ENCODE measurements at places on chromosomes 6 and 20.
A peak's percentile ranks its signal among the peaks of the same experiment; 100 is the strongest.

- no peak for DNase-seq
Observed at GRCh38 chr6:148852688-148853087, 105.9 kb downstream of the UST start.

DNA sequence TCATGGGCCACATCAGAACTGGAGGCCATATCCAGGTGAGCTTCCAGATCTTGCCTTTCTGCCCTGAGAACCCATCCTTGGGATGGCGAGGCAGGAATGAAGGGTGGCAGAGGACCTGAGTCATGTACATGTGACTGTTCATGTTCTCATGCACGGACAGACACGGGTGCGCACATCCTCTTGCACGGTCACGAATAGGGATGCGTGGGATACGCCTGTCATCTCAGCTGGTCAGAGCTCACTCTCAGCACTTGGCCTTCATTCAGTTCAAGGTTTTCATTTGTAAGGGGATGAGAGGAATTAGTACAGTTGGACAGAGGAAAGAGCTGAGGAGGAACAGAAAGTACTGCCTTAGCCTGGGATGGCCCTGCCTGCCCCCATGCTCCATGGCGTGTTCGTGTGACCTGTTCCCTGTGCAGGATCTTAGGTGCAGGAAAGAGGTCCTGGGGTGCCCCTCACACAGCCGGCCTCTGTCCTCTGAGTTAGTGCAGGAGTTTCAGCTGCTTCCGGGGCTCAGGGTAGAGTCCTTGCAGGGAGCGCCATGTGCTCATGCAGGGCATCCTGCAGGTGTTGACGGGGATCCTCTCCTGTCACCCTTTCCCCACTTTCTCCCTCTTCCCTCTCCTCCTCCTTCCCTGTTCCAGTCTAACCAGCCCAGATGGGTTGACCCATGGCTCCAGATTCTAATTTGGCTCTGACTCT lies 173.4 kb downstream of the DTNBP1 start:
- DNase-seq: no peak

- no peak for DNase-seq
Observed at GRCh38 chr6:44789806-44790205, 402.3 kb downstream of the CDC5L start.

GRCh38 chr20:31968291-31969126 lies 558 bp downstream of the XKR7 start:
- DNase-seq: peak; percentile 81

GRCh38 chr6:169170583-169170955 lies 83.1 kb downstream of the THBS2 start:
- no peak for DNase-seq

DNA sequence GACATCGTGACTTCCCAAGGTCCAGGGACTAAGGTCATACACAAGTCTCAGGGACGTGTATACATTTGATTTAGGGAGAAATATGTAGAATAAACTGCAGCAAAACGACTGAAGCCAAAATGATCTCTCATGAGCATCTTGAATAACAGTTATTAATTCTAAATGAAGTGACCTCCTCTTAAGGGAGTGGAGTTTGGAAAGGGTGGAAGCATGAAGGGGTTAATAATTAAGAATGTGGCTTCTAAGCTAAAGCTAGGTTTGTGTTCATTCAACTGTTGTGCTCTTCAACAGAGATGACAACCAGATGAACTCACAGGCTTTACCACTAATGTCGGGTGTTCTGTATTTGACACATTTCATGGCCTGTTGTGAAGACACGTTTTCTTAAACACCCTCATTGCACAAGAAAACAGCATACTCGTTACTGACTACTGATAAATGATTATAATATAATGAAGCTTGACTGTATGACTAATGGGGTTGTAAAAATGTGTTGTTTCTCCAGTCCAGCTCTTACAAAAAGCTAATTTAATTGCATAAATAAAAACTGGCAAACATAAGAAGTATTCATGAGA lies 1.5 kb downstream of the PPP1R14C start:
- no peak for DNase-seq

GRCh38 chr6:169167581-169168301 lies 85.9 kb downstream of the THBS2 start:
- no peak for DNase-seq

DNA sequence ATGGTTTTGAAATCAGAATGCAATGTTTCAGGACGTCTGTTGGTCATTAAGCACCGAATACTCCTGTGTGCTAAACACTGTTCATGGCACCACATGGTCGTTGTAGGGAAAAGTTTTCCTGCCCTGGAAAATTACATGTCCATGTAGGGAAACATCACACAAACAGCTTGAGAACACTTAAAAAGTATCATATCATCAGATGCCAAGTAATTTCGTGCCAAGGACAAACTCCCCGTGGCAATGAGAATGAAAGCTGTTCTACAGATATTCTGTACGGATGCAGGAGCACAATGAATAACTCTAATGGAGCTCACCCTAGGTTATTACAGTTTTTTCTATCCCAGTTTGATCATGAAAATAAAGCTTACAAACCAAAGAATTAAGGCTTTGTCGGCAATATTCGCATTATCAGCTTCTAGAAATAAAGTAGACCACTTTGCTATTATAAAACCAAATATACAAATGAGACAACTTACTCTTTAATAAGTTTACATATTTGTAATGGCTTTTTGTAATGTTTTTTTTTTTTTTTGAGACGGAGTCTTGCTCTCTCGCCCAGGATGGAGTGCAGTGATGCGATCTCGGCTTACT lies 4.6 kb upstream of the DST start:
- no peak for DNase-seq

- no peak for DNase-seq
Observed at GRCh38 chr6:105872249-105872648, 213.9 kb upstream of the PRDM1 start.

DNA sequence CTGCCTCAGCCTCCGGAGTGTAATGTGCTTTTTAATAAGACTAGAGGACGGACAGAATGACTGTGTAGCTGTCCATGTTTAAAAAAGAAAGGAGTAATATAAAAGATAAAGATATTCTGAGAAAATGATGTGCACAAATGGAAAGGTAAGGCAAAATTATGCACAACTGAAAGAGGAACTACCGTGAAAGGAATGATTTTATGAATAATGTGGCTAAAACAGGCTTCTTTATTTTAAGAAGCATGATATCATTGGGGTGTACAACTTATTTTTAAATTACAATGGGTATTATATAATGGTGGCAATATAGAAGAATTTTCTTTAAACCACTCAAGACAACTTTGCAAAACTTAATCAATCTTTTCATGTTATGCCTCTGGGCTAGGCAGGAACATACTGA lies 78.1 kb downstream of the FIG4 start:
- no peak for DNase-seq

- DNase-seq: peak; percentile 41
Observed at GRCh38 chr6:37173493-37174195, 3.7 kb downstream of the PIM1 start.

DNA sequence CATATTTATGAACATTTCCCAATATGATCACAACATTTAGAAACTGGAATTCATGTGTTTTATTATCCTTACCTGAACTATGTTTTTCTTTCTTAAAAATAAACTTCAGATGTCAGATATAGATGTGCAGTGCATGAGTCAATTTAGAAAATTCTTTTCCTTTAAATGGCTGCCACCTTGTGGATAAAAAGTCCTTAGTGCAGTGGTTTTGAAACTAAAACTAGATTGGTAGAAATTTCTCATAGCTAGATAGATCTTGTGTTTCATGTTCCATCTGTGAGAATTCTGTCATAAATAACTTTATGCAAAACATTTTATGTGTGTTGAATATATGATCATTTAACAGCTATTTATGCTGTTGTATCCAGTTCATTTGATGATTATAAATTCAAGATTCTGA lies 134.9 kb downstream of the KLHL32 start:
- DNase-seq: peak; percentile 42

GRCh38 chr20:22690000-22690399 lies 105.6 kb upstream of the FOXA2 start:
- no peak for DNase-seq

DNA sequence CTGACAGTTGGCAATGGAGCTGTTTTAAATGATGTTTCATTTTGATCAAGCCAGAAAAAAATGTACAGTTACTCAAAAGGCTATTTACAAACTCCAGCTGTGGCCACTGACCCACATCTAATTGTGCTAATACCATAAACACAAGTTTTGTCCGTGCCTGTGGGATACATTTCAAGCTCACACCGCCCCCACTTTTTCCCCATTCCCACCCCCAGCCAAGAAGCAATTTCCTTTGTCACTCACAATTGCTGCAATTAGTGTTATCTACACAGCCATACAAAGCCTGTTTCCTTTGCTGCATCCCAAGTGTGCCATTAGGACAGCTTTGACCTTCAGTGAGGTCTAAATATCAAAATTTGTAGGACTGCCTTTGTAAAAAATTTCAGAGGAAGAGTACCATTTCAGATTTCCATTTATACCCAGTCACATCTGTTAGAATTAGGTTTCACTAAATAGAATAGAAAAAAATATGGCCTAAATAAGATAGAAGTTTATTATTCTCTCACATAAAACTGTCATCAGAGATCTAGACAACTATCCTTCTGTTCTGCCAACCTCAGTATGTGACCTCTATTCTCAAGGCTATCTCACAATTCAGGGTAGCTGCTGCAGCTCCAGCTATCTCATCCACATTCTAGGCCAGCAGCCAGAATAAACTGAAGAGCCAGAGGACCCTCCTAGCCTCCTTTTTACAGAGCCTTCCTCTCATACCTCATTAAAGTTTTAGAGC lies 202.6 kb downstream of the NFATC2 start:
- no peak for DNase-seq

- peak; percentile 81 for DNase-seq
Observed at GRCh38 chr6:44096612-44097011, 30.6 kb downstream of the MRPL14 start.

GRCh38 chr20:10603971-10604864 lies 69.6 kb downstream of the JAG1 start:
- DNase-seq: no peak

DNA sequence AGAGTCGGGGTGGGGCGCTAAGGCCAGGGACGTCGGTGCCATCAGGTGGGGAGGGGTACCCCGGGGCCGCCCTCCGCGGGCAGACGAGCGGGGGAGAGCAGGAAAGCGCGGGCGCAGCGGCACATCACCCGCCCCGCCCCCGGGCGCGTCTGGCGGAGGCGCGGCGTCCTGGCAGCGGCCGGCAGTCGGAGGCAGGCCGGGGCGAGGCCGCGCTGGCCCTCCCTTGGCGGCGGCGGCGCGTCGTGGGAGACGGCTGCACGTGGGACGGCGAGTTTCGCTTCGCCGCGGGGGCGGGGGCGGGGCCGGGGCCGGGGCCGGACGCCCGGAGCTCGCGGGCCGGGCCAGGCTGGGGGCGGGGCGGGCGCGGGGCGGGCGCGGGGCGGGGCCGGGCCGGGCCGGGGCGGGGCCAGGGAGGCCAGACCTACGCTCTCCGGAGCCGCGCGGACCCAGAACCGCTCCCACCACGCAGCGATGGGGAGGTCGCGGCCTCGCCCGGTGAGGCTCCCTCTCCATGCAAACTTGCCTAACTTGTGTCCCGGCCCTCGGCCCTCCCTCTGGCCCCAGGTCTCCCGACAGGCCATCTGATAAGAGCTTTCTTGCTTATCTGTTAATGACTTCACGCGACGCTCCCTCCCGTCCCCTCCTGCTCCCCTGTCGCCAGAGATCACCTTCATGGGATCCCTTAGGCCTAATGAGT lies 12.5 kb downstream of the ITPR3 start:
- DNase-seq: peak; percentile 75

GRCh38 chr6:20119485-20119884 lies 92.8 kb downstream of the MBOAT1 start:
- no peak for DNase-seq

- DNase-seq: no peak
Observed at GRCh38 chr6:24194978-24195700, 69.1 kb downstream of the NRSN1 start.

- no peak for DNase-seq
Observed at GRCh38 chr20:52578559-52578958, 387.0 kb upstream of the ZFP64 start.

DNA sequence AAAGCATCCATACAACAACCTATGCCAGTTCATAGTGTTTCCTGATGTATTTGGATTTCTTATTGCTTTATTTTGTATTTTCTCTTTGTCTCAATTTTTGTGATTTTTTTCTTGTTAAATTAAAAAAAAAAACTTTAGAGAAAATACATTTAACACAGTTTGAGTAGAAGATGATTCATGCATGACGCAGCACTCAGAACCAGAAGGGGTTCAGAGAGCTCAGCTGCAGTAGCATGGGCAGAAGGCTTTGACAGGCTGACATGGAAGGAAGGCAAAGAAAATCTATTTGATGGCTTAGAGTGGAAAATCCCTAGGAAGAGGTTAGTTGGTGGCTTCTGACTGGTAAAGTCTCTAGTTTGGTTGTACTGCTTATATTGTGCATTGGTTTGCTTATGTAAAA lies 207.2 kb upstream of the STXBP5 start:
- no peak for DNase-seq

DNA sequence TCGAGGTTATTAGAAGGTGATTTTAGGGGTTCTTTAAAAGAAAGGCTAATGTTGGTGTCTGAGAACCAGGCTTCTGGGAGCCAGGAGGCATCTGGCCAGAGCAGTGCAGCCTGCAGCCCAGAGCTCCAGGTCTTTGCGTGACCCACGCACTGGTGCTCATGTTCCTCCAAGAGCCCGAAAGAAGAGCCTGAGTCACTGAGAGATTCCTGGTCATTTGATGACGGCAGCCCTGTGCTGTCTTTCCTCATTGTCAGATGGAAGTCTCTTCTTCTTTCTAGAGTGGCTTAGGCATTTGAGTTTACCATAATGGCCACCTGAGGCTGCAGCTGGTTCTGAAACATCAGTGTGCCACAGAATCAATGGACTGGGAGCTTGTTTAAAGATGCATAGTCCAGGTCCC lies 46.4 kb downstream of the CD109 start:
- no peak for DNase-seq

DNA sequence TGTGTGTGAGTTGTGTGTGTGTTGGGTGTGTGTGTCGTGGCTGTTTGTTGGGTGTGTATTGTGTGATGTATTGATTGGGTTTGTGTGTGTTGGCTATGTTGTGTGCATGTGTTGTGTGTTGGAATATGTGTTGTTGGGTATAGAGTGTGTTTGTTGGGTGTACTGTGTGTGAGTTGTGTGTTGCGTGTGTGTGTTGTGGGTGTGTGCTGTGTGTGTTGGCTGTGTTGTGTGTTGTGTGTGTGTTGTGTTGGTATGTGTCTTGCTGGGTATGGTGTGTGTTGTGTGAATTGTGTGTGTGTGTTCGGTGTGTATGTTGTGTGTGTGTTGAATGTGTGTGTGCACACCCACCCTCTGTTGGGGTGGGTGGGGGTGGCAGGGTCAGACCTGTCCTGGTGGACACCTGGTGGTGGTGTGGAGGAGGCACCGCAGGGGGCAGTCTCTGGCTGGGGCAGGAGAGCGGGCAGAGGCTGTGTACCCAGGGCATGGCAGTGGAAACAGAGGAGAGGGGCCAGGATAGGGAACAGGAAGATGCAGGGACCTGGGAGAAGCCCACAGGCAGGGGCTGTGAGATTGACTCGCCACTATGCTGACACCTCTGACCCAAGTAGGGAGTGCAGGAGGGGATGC lies 25.5 kb upstream of the PXDC1 start:
- no peak for DNase-seq
